T follicular helper cell (primary cell): ENCODE measurements at places on chromosomes 16 and 17.

GRCh38 chr17:79974566-79975497 lies 60.8 kb downstream of the TBC1D16 start:
- no peak for DNase-seq

- DNase-seq = no peak
These were observed 49.3 kb upstream of the TNRC6C start for GRCh38 chr17:77909236-77909635.

DNA sequence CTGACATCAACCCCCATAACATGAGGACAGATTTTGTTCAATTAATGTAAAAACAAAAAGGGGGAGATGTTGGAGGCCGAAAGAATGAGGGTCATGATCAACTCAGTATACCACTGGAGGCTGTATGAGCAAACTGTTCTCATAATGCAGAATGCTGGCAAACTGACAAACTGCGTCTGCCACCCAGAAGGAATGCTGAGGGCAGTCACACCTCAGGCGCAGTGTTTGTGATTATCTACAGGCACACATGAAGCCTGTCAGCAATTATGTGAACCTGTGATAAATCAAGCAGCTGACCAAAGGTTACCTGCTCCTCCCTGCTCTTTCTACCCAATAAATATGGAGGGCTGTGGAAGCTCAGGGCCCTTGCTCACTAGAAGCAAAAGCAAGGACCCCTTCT lies 27.3 kb downstream of the CD300LG start:
- DNase-seq = no peak

DNA sequence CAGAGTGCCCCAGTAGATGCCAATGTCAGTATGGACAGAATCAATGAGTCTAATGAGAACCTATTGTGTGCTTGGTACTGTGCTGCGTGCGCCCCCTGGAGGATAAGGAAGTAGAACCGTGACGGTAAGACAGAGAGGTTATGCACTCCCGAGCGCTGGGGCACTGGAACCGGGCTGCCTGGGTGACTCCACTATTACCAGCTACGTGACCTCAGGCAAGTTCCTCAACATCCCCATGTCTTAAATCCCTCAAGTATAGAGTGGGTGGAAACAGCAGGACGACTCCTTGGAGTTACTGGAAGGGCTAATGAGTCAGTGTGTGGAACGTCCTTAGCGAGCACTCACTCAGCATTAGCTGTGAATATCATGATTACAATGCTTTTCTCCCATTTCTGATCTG lies 16.2 kb downstream of the CHST4 start:
- DNase-seq = peak; percentile 35

GRCh38 chr16:53415504-53415903 lies 18.8 kb upstream of the RBL2 start:
- DNase-seq = no peak

GRCh38 chr16:13084331-13084730 lies 182.9 kb downstream of the SHISA9 start:
- DNase-seq = no peak

DNA sequence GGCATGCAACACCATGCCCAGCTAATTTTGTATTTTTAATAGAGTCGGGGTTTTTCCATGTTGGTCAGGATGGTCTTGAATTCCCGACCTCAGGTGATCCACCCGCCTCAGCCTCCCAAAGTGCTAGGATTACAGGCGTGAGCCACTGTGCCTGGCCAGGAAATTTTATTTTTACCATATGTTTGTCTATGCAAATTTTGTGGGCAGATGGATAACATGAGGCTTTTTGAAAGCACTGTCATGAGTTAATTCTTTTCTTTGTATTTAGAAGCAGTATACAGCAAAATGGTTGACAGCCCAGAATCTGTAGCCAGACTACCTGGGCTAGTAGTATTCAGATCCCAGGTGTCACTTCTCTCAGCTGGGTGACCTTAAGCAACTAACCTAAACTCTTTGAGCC lies 8.5 kb upstream of the KPNB1 start:
- DNase-seq = no peak

DNA sequence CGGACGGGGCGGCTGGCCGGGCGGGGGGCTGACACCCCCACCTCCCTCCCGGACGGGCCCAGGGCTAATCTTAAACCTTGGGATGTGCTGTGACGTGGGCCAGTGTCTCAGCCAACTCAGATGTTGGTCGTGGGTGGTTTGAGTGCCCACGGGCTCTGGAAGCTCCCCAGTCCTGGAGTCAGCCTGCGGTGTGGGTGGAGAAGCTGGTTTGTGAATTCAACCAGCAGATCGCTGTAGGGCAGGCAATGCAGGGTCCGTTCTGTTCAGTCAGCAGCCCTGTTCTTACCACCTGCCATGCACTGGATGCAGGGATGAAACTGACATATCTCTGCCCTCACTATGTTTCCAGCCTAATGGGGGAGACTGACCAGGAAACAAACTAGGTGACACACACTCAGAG lies 8.0 kb upstream of the ZNF500 start:
- no peak for DNase-seq

DNA sequence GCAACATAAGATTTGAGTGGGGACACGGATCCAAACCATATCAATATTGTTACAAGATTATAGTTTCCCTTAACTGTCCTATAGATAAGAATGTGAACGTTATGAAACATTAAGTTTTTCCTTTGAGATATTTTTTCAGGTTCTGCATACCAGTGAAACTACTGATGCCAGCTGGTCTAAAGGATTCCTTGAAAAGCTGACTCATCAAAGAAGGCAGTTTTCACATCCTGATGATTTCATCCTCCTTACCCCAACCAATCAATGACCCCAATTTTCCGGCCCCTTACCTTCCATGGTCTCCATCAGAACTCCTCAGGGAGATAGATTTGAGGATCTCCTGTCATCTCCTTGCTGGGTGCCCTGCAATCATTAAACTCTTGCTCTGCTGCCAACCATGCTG lies 64.1 kb upstream of the HS3ST4 start:
- no peak for DNase-seq

- no peak for DNase-seq
These were observed 29.2 kb downstream of the NOL11 start for GRCh38 chr17:67746704-67747571.

- no peak for DNase-seq
These were observed 24.2 kb downstream of the SPACA3 start for GRCh38 chr17:33015716-33016346.

GRCh38 chr16:17151335-17151734 lies 319.4 kb downstream of the XYLT1 start:
- DNase-seq = no peak

- DNase-seq = no peak
These were observed 320.5 kb upstream of the TNRC6C start for GRCh38 chr17:77637818-77638575.

- DNase-seq = no peak
These were observed 80.4 kb upstream of the AKTIP start for GRCh38 chr16:53583401-53583800.

- no peak for DNase-seq
These were observed 1.0 kb downstream of the CX3CL1 start for GRCh38 chr16:57373117-57373947.

DNA sequence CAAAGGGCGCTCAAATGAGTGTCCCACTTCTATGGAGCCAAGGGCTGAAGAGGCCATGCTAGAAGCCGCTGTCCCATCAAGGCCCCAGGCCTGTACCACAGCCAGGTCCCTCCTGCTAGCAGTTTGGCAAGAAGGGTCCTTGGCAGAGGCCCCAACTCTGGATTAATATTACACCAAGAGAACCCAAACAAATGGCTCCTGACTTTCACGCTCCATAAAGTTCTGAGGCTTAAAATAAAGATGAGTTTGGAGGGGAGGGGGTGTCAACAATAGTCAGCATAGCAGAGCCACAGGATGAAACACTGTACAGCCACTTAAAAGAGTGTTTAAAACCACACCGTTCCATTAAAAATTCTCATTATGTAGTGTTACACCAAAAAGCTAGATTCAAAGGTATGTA lies 30.5 kb downstream of the CUEDC1 start:
- no peak for DNase-seq

GRCh38 chr16:81480606-81481206 lies 36.1 kb downstream of the CMIP start:
- DNase-seq = no peak

DNA sequence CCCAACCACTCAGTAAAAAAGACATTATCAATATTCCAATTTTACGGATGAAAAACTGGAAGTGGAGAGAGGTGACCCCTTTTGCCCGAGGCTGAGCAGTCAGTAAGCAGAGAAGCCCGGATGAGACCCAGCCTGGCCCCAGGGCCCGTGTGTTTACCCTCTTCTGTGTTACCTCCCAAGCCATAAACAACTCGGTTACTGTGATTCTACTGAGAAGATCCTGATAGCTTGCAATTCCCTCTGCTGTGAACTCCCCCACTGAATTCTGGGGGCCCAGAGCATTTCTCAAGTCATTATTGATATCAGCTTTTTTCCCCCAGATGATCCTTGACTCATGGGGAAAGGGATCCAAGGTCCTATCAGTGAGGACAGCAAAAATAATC lies 482.6 kb upstream of the ERCC4 start:
- DNase-seq = no peak

- DNase-seq = no peak
These were observed 26.4 kb upstream of the DHX8 start for GRCh38 chr17:43457362-43457692.

- DNase-seq = no peak
These were observed 635 bp upstream of the AATF start for GRCh38 chr17:36947922-36948716.
